RPMI8226 (cell line): ENCODE measurements at places on chromosomes 2 and 18.

DNA sequence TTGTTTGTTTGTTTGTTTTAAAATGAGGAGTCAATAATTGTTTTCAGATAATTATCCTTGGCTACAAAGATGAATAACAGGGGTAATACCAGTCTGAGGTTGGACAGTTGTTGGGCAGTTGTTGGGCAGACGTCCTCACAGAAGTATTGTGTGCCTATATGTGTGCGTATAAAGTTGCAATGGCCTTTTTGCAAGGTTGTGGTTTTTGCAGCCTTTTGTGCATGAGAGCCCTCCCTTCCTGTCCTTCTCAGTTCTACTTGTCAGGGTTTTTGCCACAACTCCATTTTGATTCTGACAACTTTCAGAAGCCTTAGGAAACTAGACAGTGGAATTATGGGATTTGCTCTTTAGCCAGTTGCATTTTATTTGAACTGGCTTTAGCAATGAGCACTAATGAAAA is 6.0 kb upstream of the STK39 start:
- no peak for DNase-seq

DNA sequence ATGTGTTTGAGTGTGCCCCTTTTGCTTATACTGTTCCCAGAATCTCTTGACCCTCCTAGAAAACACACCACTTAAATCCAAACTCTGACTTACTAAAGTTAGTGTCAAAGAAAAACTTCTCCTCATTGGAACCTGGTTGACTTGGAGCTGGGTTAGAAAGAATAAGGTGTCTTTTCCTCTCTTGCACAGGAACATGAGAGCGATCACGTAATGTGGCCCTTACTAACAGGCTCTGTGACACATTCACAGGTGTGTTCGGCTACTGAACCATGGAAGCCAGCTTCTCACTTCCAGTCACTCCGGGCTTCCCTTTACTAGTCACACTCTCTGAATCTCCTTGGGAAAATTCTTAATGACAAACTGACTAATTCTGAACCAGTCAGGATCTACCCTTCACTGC is 5.4 kb upstream of the POU3F3 start:
- DNase-seq: no peak

- peak; percentile 53 for DNase-seq
Observed at GRCh38 chr2:134919341-134920210, 954 bp downstream of the CCNT2 start.

DNA sequence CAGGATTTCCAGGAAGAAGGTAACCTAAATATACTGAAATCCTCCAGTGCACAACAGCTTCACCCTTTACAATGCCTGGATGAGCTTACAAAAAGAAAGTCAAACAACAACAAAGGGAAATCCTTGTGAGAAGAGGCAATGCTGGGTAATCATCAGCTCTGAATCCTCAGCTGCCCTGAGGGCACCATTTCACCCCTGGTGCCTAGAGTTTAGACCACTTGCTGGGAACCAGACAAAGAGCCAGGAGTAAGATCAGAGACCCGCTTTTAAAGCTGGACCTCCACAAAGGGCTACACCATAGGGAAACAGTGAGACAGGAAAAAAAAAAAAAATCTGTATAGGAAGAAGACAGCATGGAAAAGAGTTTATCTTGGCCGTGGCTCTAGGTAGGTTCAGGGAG is 97.0 kb downstream of the FOXI3 start:
- no peak for DNase-seq

GRCh38 chr2:232230560-232230959 is 148.0 kb upstream of the ALPP start:
- peak; percentile 36 for DNase-seq

GRCh38 chr2:181655519-181655918 is 1.4 kb downstream of the CERKL start:
- DNase-seq: no peak

DNA sequence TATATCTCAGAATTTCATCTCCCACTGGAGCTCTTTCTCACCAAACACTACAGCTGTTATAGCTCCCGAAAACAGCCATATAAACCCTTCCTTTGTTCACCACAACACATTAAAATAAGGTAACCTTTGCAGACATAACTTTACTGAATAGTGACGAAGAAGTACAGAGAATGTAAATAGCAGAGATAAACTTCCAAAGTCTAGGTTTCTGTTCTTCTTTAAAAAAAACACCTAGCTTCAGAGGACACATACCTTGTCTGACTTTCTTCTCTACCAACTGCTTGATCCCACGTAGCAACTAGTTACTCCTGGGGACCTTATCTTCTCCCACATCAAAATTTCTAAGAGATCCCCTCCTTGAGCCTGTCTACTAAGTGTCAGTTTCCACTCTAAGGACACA is 32.3 kb downstream of the ATL2 start:
- no peak for DNase-seq

- peak; percentile 84 for DNase-seq
Observed at GRCh38 chr2:68726608-68727367, 7.8 kb upstream of the ARHGAP25 start.

- DNase-seq: no peak
Observed at GRCh38 chr2:32715391-32715841, 87.6 kb downstream of the TTC27 start.

DNA sequence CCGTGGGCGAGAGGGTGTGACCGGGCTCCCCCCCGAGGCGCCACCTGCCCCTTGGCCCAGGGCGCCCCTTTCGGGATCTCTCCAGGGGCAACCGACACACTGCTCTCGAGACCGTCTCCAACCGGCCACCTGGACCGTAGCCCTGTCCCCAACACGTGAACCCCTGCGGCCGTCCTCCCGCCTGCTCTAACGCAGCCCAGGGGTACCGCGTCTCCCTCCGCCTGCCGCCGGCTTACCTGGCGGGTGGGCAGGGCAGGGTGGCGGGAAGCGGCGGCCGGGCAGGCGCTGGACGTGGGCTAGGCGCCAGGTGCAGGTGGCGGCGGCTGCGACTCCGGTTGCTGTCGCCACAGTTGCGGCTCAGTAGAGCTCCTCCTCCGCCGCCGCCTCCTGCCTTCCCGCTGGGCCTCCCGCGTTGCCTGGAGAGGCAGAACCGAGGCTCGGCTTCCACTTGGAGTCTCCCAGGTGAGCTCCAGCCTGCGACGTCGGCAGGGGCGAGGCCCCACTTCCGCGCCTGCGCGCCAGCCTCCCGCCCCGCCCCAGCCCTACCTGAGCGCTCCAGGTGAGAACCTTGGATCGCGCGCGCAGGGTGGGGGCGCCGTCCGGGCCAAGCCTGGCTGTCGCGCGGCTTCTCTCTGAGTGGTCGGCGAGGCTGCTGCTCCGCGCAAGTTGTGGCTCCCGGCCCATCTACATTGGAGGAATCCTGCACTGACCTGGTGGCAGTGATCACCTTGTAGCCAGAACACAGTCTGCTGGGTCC is at the start of gene GALNT3:
Gene GALNT3, minus strand, starts transcription at position 469 of the 757 bp plus-strand sequence. CDS start 23,547 bp downstream, outside the sequence.
- peak; percentile 33 for DNase-seq

GRCh38 chr2:143284087-143284675 is 155.0 kb downstream of the ARHGAP15 start:
- peak; percentile 57 for DNase-seq

- DNase-seq: no peak
Observed at GRCh38 chr18:35042389-35043071, 1.3 kb downstream of the MAPRE2 start.

DNA sequence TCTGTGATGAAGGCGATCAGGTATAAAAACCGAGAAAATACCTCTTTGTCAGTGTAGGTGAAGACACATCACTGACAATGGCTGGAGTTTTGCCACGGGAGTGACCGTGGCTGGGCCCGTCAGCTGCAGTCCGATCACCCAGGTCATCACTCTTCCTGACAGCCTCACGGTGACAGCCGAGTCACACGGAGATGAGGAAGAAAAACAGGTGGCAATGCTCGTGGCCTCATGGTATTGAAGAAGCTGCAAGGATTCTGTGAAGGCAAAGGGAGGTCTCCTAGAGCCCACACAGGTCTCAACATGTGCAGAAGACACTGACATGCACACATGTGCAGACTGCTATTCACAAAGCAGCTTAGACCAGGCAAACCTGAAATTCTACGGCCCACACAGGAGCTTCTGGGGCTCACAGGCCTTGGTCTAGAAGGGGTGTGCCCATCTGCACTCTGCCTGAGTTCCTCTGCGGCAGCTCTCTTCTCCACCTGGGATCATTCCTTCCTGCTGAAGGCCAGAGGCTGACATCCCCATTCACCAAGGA is 7.4 kb downstream of the COPS9 start:
- no peak for DNase-seq

- DNase-seq: no peak
Observed at GRCh38 chr2:149737896-149738295, 150.3 kb upstream of the MMADHC start.

DNA sequence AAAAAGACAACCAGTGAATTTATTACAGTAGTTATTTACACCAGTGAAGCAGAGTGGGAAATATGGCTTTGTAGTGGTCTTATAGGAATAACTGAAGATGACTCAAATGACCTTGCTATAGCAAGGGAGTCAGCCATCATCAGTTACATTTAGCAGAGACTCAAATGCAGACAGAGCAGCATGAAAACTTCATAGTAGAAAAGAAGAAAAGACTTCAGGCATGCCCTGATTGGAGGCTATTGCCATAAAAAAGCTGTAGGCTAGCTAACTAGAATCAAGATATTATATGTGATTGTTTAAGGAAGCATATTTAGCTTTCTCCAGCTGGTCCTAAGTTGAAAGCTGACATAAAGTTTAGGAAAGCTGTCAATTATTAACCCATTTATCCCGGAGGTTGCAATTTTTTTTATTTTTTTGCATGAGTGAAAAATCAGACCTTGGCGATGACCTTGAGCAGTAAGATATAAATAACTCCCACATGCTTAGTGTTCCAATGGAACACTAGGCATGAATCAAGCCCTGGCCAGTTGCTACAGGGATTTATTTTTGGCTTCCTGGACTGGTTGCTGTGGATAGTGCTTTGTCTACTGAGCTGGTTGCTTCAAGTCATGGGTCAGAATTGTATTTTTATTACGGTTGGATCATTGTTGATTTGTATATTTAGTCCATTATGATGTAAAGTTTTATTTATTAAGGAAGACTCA is 675.6 kb upstream of the VRK2 start:
- no peak for DNase-seq

DNA sequence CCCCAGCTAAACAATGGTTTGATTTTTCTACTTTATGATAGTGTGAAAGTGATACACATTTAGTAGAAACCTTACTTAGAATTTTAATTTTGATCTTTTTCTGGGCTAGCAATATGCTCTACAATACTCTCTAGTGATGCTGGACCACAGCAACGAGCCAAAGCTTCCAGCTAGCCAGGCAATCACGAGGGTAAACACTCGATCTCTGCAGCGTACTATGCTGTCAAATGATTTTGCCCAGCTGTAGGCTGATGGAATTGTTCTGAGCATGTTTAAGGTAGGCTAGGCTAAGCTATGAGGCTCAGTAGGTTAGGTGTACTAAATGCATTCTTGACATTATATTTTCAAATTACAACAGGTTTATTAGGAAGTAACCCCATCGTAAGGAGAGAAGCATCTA is 207.5 kb downstream of the LRRTM4 start:
- no peak for DNase-seq

- peak; percentile 53 for DNase-seq
Observed at GRCh38 chr2:62196278-62196901, 475 bp downstream of the B3GNT2 start.

DNA sequence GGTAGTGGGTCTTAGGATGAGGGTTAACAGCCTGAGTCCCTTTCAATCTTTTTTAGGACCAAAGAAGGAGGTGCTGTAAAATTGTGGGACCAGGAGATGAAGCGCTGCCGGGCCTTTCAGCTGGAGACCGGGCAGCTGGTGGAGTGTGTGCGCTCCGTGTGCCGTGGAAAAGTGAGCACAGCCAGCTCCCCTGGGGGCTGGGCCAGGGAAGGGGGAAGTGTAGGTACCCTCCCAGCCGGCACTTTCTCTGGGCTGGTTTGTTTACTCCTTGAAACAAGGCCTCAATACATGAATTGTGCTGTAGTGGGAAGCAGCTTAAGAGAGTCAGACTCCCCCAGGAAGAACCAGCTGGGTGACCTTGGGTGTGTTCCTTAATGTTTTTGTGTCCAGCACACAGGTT is 90.1 kb downstream of the RTN4 start:
- no peak for DNase-seq

- DNase-seq: peak; percentile 29
Observed at GRCh38 chr2:190465060-190465459, 56.9 kb downstream of the MFSD6 start.

GRCh38 chr2:112301973-112302372 is 26.6 kb downstream of the ZC3H6 start:
- no peak for DNase-seq

- no peak for DNase-seq
Observed at GRCh38 chr18:12485479-12486105, 77.9 kb downstream of the PRELID3A start.

- no peak for DNase-seq
Observed at GRCh38 chr2:172179045-172179701, 76.5 kb upstream of the DLX2 start.

DNA sequence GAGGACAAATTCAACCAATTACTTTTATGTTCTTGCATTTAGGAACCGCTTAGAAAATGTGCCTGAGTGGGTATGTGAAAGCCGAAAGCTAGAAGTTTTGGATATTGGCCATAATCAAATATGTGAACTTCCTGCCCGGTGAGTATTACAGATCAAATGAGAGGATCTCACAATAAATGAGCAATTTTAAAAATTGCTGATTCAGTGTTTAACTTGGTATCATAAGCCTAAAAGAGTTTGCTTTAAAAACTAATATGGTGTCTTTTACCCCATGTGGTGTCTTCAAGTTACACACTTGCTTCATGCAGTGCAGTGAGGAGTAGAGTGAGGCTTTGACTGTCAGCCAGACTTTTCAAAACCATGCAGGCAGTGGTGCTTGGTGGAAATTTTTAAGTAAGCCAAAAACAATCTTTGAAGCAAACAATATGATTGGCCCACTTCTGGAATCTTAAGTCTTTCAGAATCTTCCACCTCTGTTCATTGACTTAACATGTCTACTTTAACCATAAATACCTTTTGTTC is 199.6 kb downstream of the PHLPP1 start:
- no peak for DNase-seq

DNA sequence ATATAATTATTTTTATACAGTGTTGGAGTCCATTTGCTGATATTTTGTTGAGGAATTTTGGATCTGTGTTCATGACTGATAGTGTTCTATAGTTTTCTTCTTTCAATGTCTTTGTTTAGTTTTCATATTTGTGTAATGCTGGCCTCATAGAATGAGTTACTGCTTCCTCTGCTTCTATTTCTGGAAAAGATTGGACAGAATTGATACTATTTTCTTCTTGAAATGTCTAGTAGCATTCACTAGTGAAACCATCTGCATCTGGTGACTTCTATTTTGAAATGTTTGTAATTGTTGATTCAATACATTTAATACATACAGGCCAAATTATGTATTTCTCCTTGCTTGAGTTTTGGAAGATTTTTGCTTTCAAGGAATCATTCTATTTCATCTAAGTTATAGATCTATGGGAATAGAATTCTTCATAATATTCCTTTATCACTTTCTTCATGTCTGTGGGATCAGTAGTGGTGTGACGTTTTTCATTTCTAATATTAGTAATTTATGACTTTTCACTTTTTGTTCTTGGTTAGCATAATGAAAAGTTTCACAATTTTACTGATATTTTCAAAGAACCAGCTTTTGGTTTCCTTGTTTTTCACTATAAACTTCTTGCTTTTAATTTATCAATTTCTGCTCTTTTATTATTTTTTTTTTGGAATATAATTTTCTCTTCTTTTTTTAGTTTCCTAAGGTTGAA is 509.9 kb upstream of the VRK2 start:
- no peak for DNase-seq

- no peak for DNase-seq
Observed at GRCh38 chr2:174662859-174663258, 65.3 kb upstream of the WIPF1 start.
